ENCODE measurements at places on chromosomes 7 and 10.

GRCh38 chr10:15531927-15532722 is 161.0 kb upstream of the FAM171A1 start:
- DNase-seq, result no peak

DNA sequence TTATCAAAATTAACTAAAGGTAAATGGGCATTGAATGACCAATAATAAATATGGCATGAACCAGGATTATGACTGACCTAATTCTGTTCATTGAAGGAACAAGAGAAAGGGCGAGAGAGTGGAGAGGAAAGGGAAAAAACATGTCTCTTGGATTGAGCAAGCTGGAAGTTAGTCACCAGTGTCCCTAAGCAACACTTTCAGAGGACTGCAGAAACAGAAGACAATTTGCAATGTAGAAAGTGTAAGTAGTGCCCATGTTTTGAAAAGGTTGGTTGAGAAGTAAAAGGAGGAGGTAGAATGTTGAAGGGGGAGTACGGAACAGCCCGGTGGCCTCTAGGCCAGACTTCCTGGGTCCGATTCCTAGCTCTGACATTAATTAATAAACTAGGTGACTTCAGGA is 94.6 kb downstream of the FAS start:
- DNase-seq, result no peak

DNA sequence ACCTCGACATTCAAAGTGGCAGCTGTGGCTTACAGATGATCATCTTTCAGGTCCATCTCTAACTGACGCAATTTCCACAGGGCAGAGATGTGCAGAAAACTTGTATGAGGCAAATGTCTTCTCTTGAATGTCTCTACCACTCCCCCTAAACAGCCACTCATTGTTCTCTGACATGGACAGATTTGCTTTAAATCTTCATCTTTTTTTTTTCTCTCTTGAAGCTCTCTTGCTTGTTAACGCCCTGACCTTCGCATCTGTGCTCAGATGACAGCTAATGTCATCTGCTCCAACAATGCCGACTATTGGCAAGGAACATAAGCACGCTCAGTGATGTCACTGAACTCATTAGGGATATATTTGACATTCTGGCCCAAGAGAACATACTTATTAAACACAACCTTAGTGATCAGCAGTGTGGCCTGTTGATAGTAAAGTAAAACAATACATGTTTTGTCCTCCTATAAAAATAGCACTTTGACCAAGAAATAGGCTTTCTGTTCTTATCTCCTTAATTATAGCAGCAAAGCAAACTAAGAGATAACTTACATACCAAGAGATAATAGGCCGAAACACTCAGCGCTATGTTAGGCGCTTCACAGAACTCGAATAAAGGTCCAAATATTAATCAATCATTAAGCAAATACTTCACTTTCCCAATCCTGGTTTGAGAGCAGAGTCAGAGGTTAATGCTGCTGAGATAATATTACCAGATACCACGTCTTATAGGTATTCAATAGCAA is 583.5 kb downstream of the PARD3 start:
- no peak for DNase-seq

- peak; percentile 5 for DNase-seq
These were observed 134.8 kb upstream of the KIF5B start for GRCh38 chr10:32190890-32191491.

- DNase-seq, result no peak
These were observed 8.6 kb upstream of the LRRN3 start for GRCh38 chr7:111082351-111082750.

DNA sequence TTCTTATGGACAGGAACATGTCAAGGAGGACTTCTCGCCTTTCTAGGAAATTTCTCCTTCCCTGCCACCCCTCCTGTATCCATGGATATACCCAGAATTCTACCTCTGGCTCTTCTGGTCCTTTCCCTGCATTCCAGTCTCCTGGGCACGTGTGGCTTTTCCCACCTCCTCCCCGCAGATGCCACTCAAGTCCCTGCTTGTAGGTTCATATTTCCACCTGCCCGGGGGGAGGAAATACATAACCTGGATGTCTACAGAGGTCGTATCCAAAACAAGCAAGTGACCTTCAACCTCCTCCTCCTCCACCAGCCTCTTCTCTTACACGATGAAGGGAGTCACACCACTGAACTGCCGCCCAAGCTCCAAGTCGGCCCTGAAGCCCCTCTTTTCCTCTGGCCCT is 20.7 kb downstream of the FGFR2 start:
- no peak for DNase-seq

DNA sequence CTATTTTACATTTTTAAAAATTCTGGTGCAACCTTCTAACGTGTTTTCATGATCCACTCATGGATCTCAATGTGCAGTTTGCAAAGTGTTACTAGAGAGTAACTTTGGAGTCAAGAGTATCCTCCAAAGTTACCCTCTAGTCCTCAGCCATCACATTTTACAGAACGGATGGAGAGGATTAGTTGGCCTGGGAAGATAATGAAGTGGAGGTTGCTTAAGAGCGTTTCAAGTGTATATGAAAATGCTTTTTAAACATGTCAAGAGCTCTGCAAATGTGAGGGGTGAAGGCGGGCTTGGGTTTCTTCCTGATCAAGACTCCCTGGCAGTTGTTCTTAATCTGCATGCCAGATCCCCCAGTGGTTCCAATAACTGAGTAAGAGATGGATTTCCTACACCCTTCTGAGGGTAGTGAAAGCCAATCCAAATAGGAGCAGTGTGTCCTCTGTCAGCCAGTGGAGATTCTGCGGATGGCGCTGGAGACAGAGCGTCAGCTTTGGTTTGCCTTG is 299.4 kb upstream of the NPVF start:
- DNase-seq, result no peak

DNA sequence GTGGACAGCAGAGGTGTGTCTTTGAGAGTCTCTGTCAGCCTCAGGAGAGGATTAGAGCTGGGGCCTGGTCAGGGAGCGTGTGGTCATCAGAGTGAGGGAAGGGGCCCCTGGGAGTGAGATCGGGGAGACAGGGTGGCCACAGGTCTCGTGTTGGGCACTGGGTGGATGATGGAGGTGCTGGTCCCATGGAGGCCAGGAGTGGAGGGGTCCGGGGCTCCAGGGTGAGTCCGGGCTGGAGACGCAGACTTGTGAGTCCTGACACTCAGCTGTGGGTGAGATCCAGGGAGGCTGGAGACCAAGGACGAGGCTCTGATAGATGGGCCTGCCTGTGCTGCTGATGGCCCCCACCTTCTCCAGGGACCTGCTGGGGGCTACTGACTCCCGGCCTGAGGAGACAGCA is 88.6 kb downstream of the DYNC2I1 start:
- no peak for DNase-seq

GRCh38 chr10:127013211-127013656 is 108.0 kb downstream of the DOCK1 start:
- no peak for DNase-seq

DNA sequence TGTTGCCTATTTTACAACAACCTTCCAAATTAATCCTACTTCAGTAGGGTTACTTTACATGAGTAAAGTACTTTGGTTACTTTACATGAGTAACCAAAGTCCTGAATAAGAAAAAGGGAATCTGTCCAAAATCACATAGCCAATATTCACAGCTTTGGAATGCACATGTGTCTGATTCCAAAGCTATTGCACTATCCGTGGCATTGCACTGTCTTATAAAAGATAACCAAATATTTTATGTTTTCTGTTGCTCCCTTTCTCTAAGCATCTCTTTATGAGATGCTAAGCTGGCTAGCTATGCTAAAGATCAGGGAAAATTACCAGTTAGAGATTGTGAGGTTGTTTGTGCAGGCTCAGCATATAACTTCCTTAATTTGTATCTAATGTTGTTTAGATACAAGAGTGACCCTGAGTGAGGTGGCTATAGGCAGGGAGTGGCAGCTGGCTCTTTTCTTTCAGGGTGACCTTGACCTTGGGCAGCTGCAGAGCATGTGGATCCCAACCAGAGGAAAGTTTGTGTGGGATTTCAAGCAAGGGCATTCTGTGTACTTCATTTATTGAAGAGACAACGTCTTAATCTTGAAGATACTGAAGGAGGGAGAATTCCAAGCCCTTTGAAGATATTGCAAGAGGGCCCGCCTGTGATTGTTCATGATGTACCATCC is 366.1 kb upstream of the ANKRD30A start:
- DNase-seq, result no peak

DNA sequence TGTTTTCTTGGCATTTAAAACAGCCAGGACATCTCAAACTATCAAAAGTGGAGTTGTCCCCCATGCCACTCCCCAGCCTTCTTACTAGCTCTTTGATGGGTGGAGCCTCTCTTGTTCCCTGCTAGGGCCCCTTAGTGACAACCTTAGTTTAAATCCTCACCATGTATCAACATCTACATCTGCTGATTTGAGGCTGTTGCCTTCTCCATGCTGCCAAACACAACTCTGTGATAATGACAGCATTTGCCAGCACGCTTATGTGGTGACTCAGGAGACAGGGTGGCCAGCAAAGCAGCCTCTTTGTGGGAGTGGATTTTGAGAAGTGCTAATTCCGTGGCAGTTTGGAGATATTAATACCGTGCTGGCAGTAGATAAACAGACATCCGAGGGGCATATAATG is 145.4 kb downstream of the LRRC4 start:
- no peak for DNase-seq

DNA sequence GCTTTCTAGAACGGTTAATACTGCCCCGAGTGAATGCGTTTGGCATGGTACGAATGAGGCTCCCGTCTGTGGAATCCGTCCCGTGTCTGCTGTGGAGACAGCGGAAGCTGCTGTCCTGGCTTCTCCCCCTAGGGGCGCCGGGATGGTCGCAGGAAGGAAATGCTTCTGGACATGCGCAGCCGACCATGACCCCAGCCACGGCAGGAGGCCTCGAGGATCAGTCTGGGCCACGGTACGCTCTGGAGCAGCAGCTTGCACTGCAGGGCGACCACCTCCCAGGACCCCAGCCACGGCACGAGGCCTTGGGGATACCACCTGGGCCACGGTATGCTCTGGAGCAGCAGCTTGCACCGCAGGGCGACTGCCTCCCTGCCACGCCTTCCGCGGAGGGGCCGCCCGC is 107.9 kb downstream of the CYTH3 start:
- no peak for DNase-seq

- no peak for DNase-seq
These were observed 323.0 kb upstream of the AOAH start for GRCh38 chr7:37047260-37047659.

DNA sequence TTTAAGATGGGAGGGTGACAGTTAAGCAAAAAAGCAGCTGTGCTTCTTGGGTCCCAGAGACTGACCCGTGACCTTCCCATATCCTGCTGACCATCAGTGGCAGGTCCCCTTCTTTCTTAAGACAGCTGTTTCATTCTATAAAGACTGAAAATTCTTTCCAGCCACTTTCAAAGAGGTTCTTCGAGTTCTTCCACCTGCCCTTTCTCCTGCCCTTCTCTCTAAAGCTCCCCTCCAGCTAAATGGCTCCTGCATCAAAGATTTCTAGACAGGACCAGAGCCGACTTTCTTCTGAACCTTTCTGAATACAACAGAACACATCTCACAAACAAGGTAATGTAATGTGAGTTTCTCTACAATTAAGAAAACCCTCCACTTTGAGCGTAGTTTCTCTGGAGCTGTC is 180.8 kb downstream of the SFMBT2 start:
- DNase-seq, result no peak

GRCh38 chr10:48701139-48701901 is 16.6 kb downstream of the WDFY4 start:
- no peak for DNase-seq

- no peak for DNase-seq
These were observed 230.5 kb upstream of the TMEM229A start for GRCh38 chr7:124263232-124263827.

- no peak for DNase-seq
These were observed 61.3 kb downstream of the FOXL3 start for GRCh38 chr7:351256-351655.

GRCh38 chr7:114026486-114027089 is 107.8 kb upstream of the PPP1R3A start:
- DNase-seq, result peak; percentile 73

DNA sequence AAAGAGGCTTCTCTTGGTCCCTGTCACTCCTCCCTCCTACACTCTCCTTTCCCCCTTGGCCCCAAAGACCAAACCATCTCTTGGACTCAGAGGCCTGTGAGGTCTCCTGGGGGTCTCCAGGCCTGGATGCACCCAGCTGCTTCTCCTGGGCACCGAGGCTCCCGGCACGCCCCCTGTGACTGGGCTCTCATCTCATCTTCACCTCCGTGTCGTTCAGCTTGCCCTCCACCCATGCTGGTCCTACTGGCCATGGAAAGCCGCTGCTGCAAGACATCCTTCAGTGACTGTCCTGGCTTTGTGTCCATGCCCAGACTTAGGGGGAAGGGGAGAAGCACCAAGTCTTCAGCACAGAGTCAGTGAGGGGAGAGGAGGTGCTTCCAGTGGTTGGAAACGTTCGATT is 141.4 kb upstream of the RET start:
- DNase-seq, result no peak

GRCh38 chr7:133642907-133643306 is 390.0 kb downstream of the EXOC4 start:
- DNase-seq, result no peak

DNA sequence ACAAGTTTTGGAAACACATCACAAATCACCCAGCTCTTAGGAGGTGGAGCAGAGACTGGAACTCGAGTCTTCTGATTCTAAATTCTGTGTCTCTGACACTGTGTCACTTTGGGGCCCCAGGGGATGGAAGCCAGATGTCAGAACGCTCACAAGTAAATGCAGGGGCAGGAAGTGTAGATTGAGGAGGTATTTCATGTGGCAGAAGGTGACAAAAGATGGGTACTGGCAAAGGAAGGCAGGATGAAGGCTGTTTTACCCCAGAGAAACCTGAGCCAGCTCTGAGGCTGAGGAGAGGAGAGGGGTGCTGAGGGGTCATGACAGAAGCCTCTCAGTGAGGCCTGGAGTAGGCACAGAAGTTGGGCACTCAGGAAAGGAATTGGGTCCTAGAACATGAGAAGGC is 6.0 kb upstream of the PURB start:
- no peak for DNase-seq

- no peak for DNase-seq
These were observed 80.6 kb downstream of the ORC5 start for GRCh38 chr7:104127204-104127603.
